GOT3 (cell line): ENCODE measurements at places on chromosomes 6 and 20.

- DNase-seq = no peak
Observed at GRCh38 chr6:5083813-5084359, 1.3 kb upstream of the PPP1R3G start.

GRCh38 chr6:166752097-166752496 lies 125.0 kb upstream of the RPS6KA2 start:
- no peak for DNase-seq

- no peak for DNase-seq
Observed at GRCh38 chr20:90651-91050, 3.2 kb downstream of the DEFB125 start.

GRCh38 chr6:33955566-33955965 lies 151.8 kb upstream of the MLN start:
- DNase-seq = no peak

GRCh38 chr20:57346477-57346876 lies 4.6 kb upstream of the RAE1 start:
- peak; percentile 57 for DNase-seq

DNA sequence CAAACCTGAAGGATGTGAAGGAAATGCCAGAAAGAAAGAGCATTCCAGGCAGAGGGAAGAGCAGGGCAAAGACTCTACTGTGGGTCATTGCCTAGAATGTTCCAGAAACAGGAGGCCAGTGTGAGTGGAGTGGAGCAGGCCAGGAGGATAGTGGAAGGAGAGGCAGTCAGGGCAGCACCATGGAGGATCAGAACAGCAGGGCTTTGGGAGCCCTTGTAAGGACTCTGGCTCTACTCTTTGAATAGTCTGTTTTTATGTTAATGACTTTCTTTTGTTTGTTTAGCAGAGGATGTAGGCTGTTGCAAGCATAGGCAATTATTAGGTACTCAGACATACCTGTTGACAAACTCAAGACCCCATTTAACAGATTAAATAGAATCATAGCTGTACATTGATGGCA lies 23.6 kb upstream of the FBXL4 start:
- DNase-seq = no peak

GRCh38 chr6:32439602-32440214 lies at the start of gene HLA-DRA:
TSS of gene HLA-DRA (plus strand) at chr6:32439887. CDS start at chr6:32439951, 64 bp downstream.
- DNase-seq = peak; percentile 33

DNA sequence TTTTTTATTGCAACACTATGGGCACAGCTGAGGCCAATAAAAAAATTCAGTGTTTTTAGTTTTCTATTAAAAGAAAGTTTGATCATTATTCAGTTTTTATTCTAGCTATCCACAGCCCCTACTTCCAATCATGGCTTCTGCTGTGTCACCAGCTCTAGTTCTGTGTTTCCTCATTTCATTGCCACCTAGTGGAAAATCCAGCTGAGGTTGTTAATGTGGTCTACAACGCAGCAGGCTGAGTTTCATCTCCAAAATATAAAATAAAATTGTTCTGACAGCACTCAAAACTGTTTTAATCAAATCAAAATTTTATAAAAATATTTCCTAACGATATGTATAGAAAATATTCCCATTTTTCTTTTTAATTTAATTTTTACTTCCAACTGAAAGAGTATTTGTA lies 13.6 kb downstream of the COL9A1 start:
- DNase-seq = no peak

DNA sequence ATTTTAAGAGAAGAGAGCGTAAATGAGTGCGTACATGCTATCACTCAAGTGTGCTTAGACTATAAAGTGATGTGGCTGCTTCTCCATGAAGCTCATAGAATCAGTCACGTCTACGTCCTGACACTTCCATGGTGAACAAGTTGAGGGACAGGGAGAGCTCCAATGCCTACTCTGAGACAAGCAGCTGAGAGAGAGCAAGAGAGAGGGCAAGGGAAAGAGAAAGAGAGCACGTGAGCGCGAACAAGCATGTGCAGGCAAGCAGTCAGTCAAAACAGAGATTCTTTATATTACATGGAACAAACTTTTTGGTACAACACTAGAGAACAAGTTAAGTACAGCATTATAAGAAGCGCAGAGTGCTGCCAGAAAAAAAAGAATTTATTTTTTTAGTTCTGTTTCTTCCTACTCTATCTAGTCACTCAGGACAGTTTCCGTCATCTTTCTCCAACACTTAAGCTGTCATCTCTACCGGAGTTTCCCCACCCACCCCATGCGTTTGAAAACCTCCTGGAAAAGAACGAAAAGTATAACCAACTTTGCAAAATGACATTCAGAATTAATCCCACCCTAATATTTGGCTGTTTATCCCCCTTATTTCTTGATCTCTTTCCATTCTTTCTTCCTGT lies 61.8 kb downstream of the EPB41L2 start:
- no peak for DNase-seq

DNA sequence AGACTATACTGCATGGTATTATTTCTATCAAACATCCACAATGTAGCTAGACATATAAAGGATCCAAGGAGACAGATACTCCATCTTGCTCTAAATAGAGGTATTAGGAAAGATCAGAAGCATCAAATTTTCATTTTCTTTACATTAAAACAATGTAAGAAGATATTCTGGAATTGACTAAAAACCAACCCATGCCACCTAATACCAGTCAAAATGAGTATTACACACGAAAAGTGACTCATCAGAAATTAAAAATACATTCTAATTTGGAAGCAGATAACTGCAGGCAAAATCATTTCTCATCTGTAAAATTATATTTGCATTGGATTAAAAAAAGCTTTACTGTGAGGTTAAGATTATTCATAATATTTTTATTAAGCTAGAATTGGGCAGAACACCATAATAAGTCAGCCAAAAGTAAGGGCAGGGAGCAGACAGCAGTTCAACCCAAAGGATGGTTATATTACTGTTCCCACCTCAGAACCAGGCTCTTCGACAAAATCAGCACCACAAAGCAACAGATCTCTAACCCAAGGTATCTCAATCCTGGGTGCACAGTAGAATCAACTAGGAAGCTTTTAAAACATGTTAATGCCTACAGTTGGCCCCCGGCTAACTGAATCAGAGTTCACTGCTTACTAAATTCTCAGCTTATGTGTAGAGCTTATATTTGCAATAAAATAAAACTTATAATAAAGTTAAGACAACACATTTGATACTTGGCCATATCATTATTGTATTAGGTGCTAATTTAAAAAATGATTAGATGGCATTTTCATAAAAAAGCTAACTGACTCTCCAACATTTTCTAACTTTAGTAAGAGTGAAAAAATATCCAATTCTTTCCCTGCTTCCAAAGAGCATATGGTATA lies 35.2 kb downstream of the SAMD3 start:
- no peak for DNase-seq

GRCh38 chr6:137717074-137718073 lies 149.7 kb upstream of the TNFAIP3 start:
- DNase-seq = no peak

DNA sequence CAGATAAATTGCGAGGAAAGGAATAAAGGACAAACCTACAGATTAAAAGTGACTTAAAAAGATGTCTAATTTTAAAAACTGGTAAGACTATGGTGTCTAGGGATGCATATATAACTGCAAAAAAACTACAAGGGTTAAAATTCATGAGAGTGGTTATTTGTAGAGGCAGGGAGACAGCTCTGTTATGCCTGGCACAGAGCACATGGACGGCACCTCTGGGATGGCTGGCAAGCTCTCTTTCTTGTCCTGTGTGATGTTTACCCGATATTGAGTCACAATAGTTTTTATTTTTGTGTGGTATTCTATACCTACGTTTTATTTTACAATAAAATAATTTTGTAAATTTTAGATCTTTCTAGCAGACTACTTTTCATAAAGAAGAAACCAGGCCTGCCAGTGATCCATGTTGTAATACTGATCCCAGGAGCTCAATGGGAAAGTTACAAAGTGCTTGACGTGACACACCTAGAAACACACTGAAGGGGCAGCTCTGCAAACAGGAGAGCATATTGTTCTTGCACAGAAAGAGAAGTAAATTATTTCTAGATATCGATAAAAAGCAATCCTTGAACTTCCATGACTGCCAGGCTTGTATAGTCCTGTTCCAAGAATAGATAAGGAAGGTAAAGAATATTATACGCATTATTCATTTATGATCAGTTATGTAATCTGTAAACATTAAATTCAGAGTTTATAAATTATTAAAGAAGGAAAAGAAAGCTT lies 290.0 kb downstream of the PTPRK start:
- DNase-seq = no peak

GRCh38 chr20:47524015-47524784 lies 22.5 kb downstream of the NCOA3 start:
- no peak for DNase-seq

DNA sequence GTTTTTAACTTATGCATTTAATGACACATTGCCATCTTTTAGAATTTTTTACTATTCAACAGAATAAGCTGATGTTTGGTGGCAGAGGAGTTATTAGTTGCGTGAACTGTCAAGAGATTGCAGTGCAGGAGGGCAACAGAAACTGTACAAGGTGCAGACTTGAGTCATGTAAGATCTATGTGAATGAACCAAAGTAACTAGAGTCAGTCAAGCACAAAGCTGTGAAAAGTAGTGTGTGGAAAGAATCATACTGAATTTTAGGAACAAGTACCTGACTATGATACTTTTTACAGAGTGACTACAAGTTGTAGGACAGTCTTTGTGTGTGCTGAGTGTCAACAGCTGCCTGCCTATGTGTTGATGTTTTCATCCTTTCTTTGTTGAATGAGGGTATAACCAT lies 2.7 kb upstream of the C6orf163 start:
- no peak for DNase-seq

DNA sequence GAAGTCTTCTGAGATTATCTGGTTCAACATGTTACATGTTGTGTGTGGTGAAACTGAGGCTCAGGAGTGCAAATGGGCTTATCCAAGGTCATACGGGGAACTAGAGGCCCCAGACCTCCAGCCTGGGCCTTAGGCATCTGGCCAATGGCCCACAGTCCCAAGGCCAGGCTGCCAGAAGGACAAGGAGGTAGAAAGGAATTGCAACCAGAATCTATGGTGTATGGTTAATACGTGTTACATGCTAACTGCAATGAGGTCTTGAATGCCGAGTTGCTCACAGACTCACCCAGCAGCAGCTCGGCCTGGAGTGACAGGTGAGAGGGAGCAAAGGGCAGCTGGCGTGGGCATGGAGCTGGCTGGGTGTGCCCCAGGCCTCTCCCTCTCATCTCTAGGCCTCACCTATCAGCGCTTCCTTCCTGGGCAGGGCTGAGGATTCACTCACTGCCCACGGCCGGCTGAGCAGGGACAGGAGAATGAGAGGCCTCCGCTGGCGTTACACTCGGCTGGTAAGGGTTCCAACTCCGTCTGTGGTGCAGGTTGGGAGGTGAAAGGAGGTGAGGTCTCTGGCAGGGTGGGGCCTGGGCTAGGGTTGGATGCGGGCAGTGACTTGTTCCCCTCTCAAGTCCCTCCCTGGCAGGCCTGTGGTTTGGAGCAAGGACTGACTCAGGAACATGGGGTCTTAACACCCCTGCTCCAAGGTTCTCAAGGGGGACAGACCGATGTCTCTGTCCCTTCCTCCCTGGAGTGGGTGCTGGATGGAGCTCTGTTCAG lies at the start of gene TLDC2:
TLDC2 (plus strand) TSS at position 437 of the 771 bp plus-strand sequence; CDS start at position 474, 37 bp downstream.
- no peak for DNase-seq

- no peak for DNase-seq
Observed at GRCh38 chr6:4125933-4126864, 9.2 kb downstream of the ECI2 start.

- DNase-seq = no peak
Observed at GRCh38 chr6:95636552-95637431, 59.5 kb downstream of the MANEA start.

- no peak for DNase-seq
Observed at GRCh38 chr6:127463056-127463455, 3.9 kb upstream of the KIAA0408 start.

DNA sequence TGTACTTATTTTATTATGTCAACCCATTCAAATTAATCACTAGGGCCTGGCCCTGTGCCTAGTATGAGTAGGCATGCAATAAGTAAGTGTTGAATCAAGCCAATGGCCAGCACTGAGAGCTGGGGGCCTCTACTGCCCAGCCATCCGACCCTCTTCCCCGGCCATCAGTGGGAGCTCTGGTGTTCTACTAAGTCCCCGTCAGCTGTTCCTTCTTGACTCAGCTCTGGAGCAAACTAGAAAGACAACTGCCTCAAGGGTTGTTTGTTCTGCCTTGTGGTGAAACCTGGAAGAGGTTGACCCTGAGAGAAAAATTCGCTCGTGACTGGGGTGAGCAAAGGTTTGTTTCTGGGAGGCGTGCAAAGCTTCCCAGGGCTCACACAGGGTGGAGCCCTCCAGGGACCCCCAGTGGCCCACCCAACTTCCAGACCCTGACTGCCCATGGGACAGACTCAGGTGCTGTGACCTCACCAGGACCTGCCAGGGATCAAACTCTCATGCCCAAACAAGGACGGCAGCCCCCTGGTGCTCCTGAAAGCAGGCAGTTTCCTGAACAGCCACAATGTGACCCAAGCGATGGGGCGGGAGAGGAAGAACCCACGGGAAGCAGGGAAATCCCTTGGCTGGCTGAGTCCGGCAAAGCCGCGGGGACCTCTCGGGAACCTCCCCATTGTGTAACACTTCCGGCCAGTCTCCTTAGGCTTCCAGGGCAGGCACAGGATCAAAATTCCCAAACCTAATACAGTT lies 50.4 kb downstream of the BANF2 start:
- no peak for DNase-seq

DNA sequence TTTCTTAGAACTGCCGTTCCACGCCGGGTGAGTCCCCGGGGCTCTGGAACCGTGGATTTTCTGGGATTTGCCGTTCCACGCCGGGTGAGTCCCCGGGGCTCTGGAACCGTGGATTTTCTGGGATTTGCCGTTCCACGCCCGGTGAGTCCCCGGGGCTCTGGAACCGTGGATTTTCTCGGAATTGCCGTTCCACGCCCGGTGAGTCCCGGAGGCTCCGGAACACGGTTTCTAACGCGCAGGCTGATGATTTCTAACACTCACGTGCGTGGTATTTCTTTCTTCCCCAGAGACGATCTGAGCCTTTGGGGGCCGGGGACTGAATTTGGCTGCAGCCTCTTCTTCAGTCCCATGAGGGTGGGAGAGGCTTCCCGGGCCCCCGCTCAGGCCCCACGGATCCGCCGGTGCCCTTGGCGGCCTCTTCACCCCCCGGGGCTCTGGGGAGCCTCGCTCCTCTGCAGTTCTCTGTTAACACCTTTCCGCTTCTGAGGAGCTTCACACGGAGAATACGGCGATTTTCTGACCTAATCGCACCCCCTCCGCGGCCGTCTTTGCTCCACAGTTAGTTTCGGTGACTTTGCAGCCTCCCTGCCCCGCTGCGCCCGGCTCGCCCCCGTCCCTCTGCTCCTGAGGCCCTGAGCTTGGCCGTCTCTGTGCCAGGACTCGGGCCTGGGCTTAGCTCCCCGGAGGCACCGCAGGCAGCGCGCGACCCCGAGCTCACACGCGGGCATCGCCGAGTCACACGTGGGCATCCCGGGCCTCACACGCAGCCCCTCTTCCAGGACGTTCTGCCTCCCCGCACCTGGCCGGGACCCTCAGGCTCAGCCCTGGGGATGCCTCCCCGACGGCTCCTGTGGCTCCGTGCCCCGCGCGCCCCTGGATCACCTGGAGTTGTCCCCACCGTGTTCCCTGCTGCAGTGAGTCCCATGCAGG lies 7.2 kb upstream of the KIF25 start:
- DNase-seq = no peak
